ENCODE measurements at places on chromosomes 3 and 15.
A peak's percentile ranks its signal among the peaks of the same experiment; 100 is the strongest.

GRCh38 chr15:96627031-96627568, 296.6 kb downstream of the NR2F2 start:
- no peak for DNase-seq

GRCh38 chr3:13285007-13285567, 135.0 kb downstream of the NUP210 start:
- no peak for DNase-seq

DNA sequence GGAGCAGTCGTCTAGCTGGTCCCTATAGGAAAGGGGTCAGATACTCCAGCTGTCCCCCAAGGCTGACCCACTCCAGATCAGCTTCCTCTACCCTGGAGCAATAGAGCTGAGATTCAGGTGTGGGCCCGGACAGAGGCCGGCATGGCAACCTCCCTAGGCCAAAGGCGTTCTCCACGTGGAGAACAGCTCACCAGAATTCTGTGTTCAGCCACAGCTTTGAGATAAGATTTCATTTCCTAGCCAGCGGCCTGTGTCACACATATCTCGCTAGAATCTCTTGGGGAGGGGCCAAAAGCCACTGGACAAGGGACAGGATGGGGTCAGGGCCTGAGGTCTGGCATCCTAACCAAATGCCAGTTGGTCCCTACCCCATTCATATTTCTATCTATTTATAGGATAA, 20.1 kb downstream of the SRGAP3 start:
- no peak for DNase-seq

DNA sequence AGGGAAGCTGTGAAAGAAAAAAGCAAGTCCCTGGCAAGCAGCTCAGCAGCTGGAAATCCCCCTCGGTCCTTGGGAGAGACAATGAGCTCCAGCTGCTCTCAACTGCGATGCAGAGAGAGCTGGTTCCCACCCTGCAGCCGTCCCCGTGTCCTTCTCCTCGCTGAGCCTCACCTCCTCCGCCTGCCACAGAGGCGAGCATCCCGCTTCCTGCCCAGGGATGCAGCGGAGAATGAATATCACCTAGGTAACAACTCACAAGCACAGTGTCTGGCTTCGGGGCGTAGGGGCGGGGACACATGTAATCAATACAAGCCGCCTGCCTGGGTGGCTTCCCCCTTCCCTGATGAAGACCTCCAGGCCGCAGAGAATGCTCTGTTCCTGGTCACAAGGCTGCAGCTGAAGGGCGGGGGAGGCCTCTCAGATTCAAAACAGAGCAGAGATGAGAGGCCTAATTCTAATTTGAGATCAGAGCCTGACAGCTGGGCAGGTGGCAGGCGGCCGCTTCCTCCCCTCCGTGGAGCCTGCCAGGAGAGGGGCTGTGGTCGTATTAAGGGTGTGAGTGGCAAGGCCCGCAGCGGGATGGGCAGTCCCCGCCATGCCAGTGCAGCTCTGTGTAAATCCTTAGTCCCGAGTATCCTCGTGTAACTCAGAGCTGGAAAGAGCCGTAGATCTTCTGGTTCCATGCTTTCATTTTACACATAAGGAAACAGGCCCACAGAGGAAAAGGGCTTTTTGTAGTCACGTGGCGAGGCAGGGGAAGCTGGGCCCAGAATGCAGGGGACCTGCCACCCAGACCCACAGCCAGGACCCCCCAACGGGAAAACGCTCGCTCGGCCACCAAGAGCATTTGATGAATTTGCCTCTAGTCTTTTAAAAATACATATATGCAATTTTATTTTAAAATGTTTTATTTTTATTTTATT, 24.3 kb downstream of the ZDHHC19 start:
- DNase-seq, result peak; percentile 75
